HL-60 (cell line): ENCODE measurements at places on chromosomes 2 and 18.

GRCh38 chr2:219279151-219279915 lies at the start of gene DNAJB2:
Gene DNAJB2 (plus strand): TSS chr2:219279366. CDS start chr2:219279834, 468 bp downstream.
- DNase-seq: peak; percentile 98

GRCh38 chr2:156329927-156330726 lies 2.4 kb downstream of the NR4A2 start:
- no peak for DNase-seq

GRCh38 chr2:161005170-161005569 lies 155.1 kb upstream of the TANK start:
- no peak for DNase-seq

GRCh38 chr2:32277363-32277673 lies 386 bp upstream of the YIPF4 start:
- no peak for DNase-seq

DNA sequence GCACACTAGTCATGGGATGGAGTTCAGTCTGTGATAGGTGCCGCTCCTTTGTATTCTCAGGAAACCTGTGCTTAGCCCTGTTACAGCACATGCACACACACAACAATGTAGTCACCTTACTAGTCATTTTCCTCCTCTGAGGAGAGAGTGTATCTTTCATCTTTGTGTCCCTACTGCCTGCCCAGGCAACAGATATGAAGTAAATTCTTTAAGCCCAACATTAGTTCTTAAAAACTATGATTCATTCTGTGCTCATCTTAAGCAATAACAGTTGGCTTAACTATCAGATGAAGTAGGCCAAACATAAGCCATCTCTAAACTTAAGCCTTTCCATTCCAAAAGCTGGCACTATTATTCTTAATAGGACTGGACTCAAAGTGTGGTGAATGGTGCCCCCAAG lies 186.5 kb downstream of the LNPK start:
- DNase-seq: no peak

DNA sequence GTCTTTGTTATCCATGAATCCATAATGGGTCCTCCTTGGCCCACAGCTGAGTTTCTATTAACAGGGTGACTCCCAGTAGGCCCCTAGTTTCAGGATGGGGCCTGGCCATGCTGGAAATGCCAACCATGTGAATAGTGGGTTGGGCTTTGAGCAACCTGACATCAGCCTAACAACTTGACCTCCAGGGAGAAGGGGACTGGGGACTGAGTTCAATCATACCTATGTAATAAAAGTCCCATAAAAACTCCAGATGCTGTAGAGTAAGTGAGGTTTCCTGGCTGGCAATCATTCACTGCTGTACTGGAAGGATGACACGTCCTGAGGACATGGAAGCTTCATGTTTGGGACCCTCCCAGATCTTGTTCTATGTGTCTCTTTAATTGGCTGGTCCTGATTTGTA lies 7.9 kb downstream of the REV1 start:
- no peak for DNase-seq

DNA sequence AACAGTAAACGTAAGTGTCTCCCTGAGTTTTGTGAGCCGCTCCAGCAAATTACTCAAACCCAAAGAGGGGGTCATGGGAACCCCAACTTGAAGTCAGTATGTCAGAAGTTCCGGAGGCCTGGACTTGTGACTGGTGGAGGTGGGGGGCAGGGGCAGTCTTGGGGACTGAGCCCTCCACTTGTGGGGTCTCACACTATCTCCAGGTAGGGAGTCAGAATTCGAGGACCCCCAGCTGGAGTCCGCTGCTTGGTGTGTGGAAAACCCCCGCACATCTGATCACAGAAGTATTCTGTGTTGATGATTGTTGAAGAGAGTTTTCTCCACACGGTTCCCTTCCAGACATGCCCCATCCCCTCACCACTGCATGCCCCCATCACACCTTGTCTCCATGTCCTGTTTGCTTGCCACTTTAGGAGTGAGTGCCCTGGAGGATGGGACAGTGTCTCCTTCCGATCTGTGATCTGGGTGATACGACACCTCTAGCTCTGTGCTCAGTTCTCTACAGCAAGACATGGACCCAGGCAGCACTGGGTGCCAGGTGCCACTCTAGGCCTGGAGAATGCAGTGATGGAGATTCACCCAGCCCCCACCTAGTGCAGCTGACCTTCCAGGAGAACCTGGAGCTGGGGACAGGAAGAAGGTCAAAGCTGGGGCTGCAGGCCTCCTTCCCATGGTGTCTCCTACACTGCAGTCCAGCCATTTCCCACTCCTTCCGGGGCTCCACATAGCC lies 85.6 kb downstream of the TFCP2L1 start:
- DNase-seq: no peak

GRCh38 chr18:37156330-37156942 lies 327.5 kb downstream of the KIAA1328 start:
- no peak for DNase-seq

- no peak for DNase-seq
Measured at GRCh38 chr2:232024457-232024856, 62.9 kb downstream of the DIS3L2 start.

DNA sequence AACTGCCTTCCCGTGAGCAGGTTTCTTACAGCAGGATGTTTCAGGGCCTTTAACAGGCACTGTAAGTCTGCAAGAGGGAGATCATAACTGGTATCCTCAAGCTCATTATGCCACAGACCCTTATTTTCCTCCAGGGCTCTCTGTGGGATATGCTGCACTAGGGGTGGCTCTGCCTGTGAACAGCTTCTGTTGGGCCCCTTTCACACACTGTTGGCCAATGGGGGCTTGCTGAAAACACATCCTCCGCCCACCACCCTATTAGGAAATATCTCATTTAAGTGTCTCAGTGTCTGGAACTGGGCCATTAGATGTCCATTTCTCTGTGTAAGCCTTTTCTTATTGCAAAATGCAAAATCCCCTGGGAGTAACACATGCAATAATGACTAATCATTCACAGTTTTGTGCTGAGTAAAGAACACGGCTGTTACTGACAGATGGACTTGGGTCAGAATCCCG lies 414.3 kb upstream of the HS6ST1 start:
- peak; percentile 45 for DNase-seq

GRCh38 chr2:238855299-238855698 lies 7.4 kb downstream of the TWIST2 start:
- no peak for DNase-seq

- no peak for DNase-seq
Measured at GRCh38 chr2:210442457-210442856, 34.1 kb downstream of the LANCL1 start.

DNA sequence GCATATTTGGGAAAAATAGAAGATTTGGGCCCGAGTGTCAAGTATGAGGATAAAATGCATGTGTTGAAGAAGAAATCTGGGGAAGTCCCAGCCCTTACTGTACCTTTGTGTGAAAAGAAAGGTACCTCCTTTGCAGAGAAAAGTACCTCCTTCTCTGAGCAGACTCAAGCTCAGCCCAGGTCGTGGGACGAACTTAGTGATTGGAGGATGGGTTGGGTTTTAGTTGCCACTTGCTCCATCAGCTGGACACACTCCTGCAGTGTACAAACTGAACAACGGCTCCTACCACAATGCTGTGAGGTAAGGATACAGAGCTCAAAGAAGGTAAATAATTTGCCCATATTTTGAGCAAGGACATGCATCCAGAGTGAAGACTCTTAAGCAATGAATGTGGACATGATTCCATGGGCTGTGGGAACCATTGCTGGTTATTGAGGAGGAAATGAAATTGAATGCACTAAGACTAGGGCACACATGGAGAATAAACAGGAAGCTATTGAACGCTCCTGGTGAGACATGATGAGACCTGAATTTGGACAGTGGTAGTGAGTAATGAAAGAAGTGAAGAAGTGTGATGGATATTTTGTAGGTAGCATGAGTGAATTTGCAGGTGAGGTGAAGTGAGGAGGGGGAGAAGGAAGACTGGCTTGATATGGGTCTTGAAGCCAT lies 49.8 kb upstream of the IL1RL1 start:
- DNase-seq: no peak

DNA sequence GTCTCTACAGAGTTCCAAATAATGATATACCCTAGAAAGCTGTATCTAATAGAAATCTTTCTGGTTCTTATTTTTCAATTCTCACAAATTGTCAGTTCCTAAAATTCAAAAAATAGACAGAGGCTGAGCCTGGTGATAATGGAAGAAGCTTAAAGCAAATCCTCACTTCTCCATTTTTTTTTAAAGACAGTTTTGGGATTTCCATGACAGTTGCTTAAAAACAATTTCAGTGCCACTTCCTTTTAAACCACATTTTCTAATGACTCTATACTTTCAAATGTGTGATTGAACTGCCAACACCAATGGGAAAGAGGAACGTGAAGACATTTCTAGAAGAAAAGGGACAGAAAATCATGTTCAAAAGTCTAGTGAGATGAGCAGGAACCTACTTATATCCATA lies 4.0 kb downstream of the GKN2 start:
- DNase-seq: no peak

DNA sequence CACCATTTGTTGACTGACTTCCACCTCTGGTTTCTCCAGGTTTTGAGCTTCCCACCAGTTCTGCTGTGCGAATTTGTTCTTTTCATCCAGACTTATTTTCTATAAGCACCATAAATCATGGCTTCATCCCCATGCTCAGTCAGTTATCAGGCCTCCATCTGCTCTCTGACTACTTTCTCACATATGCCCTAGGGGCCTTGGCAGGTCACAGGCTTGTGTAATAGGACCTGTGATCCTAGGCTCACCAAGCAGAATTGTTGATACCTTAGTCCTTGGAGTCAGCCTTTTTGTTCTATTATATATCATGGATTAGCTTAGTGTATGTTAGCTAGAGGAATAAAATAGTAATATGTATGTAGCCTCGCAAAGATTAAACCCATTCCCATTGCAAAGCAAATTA lies 284.2 kb upstream of the TANK start:
- DNase-seq: no peak

GRCh38 chr2:25377822-25378421 lies 36.2 kb upstream of the DNMT3A start:
- DNase-seq: no peak

DNA sequence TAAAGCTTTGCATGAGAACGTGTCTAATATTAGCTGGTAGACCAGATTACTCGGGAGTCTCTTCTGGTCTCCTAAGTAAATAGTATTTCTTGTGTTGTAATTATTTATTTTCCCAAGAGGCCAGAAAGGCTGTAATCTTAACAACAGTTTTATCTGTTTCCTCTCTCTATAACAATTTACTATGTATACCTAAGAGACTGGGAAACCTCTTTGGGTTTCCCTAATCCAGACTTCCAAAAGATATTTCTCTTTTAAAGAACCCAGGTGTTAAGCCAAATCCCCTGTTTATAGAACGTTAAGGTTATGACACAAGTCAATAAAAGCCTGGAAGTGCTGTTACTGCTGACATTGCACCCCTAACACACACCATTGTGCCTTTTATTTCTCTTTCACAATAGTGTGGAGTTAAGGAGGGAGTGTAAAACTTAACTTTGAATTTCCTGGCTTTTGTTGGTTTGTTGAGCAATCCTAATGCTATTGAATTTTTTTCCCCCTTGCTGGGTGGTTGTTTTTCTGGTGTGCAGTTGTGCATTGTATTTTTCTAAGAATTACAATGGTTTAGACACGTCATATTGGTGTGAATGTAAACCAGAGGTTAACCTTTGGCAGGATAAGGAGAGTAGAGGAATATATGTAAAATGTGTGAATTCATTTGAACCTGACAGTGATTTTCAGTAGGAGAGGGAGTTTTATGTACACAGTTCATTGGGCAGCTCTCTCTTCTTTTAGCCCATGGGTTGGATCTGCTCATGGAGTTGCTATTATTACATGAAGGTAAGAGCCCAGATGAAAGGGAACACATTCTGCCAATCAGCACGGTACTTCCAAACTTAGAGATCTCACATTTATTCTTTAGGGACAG lies 192.8 kb downstream of the MTX2 start:
- DNase-seq: no peak

- no peak for DNase-seq
Measured at GRCh38 chr18:79507076-79507545, 111.4 kb downstream of the NFATC1 start.

- no peak for DNase-seq
Measured at GRCh38 chr2:145813481-145813880, 1293.6 kb upstream of the ZEB2 start.

- DNase-seq: no peak
Measured at GRCh38 chr2:222159221-222159620, 139.6 kb downstream of the PAX3 start.

- DNase-seq: peak; percentile 26
Measured at GRCh38 chr2:237998530-237998929, 31.7 kb downstream of the UBE2F start.

DNA sequence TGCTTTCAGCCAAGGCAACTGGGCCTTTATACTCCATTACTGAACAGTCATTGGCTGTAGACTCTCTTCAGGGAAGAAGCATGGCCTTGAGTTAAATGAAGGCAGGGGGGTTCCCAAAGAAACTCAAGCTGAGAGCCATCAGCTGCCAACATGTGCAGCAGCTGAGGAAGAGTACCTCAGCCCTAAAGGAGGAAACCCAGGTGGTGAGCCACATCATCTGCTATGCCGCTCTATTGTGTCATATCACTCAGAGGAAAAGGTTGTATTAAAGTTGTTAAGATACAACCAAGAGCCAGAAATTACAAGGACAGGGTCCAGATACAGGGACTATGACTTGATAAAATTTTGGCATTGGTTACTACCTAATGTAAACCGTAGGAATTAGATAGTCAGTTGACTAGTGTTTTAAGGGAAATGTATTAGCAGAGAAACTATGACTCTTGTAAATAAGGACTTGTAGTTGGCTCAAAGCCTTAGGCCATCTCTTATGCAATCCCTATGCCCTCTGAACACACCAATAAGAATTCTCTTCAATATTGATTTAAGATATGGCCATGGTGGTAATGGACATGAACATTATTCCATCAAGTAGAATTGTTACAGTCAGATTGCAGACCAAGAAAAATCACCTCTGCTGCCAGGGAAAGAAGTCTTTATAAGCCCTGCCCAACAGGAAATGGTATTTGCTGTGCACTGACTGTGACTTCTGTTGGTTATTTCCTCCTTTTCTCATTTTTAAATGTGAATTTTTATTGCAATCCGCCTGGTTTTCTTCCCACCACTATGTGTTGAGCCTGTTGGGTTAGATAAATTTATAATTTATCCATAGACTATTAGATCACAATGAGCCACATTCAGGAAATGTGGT lies 9.2 kb upstream of the LRPPRC start:
- DNase-seq: no peak

DNA sequence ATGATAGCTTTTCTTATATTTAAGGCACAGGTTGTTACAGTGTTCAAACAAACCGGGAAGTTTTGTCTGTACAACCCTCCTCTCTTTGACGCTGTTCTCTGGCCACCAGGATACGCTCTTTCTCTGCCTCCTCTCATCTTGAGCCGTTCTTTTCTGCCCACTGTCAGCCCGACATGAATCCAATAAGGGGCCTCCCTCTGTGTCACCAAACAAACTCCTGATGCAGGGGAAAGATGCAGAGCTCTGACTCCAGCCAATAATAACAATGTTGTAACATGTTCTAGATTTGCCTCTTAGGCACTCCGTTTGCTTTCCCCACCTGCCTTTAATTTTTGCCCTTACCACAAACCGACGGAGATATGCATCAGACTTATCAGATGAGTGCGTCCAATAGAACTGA lies 449.3 kb downstream of the SLC4A3 start:
- DNase-seq: no peak

- DNase-seq: peak; percentile 69
Measured at GRCh38 chr2:238449909-238450417, 23.2 kb downstream of the ASB1 start.

- no peak for DNase-seq
Measured at GRCh38 chr2:19035238-19035637, 323.2 kb downstream of the OSR1 start.

- DNase-seq: no peak
Measured at GRCh38 chr2:145137211-145137610, 617.3 kb upstream of the ZEB2 start.

GRCh38 chr2:232973011-232973735 lies 39.9 kb downstream of the NGEF start:
- no peak for DNase-seq
